Cerebellar nuclear complex (tissue), 1 donor: ENCODE measurements at places on chromosomes 3 and 15.
A peak's percentile ranks its signal among the peaks of the same experiment; 100 is the strongest.

DNA sequence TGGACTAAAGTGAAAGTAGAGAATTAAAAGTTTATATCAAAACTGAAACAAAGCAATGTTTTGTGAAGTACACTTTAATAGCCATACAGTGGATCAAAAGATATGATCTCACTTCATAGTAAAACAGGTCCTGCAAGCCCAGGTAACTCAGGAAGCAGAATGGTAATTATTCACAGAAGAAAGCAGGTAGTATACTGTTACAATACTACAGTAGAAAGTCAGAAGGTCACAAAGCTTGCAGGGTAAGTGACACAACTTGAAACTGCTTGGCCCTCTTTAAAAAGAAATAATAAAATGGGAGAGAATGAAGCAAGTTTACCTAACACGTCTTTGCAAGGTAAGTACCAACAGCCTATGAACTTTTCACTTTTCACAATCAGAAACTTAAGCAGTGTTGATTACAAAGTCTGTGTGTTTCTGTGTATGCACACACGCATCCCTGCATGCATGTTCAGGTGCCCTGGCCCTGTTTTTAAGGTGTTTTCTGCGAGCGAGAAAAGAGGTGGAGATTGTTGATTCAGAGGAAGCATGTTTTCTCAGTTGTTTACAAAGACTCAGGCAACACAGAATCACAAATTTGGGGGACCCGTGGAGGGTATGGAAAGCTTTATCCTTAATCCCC is at the start of gene NAALADL2:
Gene NAALADL2, plus strand, starts transcription at position 221 of the 622 bp plus-strand sequence.
- no peak for DNase-seq

- no peak for DNase-seq
Observed at GRCh38 chr3:116288485-116288884, 156.8 kb downstream of the LSAMP start.

- DNase-seq = no peak
Observed at GRCh38 chr3:66629150-66629981, 128.5 kb upstream of the LRIG1 start.

- DNase-seq = no peak
Observed at GRCh38 chr15:62622775-62623174, 419.8 kb upstream of the TPM1 start.

- DNase-seq = no peak
Observed at GRCh38 chr15:81947548-81947947, 98.3 kb downstream of the MEX3B start.

- DNase-seq = no peak
Observed at GRCh38 chr15:96334705-96335410, 4.4 kb downstream of the NR2F2 start.

- DNase-seq = no peak
Observed at GRCh38 chr3:126349611-126350501, 7.4 kb downstream of the KLF15 start.

DNA sequence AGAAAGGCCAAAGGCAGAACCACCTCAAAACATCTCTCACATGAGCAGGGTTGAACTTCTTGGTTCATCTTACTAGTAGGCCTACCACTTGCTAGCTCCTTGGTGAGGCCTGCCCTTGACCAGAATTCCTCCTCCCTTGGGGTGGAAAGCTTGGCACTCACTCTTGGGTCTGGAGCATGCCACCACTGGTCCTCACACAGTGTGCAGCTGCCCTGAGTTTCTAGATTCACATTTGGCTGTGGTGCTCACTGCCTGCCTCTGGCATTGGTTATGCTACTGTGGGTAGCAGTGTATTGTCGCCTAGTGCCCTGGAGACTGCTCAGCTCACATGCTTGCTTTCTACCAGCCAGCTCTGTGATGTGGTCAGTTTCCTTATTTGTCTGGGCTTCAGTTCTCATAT is 23.7 kb downstream of the OXNAD1 start:
- DNase-seq = no peak

- no peak for DNase-seq
Observed at GRCh38 chr3:131602011-131602779, 99.4 kb upstream of the MRPL3 start.

GRCh38 chr3:47399016-47399415 is 18.2 kb downstream of the PTPN23 start:
- no peak for DNase-seq

DNA sequence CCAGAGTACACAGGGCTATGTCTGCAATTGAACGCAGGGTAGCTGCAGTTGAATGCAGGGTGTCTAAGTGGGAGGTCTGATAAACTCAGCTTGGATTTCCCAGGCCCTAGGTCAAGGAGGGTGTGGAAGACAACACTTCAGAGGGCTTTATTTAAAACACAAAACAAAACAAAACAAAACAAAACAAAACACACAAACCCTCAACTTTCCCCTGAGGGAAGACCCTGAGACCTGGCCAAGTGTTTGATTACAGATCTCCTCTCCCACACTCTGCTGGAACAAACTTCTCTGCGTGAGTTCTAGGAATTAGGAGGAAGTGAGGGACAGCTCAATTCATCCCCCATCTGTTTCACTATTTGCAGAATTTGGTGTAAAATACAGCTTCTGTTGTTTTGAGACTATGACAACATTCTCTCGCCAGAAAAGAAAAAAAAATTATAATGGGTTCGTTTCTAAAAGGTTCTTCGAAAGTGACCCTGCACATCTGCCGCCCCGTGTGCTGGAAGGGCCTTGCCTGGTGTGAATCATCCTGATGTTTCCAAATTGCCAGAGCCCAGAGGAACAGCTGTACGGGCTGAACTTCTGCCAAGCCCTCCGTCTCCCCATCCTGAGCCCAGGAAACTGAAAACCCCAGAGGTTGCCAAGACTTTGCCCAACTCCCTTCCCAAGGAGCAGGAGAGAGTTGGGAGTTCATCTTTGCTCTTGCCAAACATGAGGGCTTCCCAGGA is 73.3 kb upstream of the RAD18 start:
- no peak for DNase-seq

- DNase-seq = no peak
Observed at GRCh38 chr3:69433121-69433968, 47.5 kb upstream of the FRMD4B start.

DNA sequence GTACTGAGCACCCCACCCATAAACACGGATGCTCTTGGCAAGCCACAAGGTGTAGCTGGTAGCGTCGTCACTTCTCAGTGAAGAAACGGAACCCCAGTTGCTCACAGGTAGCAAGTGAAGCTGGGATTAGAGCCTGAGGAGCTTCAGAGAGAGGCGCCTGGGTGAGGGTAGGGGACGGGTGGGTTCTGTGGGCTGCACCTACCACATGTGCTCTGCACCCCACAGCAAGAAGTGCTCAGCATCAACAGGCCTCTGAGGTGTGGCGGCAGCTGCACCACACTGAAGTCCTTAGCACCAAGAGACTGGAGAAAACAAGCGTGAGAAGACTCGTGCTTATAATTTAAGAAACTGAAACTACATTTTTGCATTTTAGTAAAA is 9.8 kb downstream of the MAP6D1 start:
- no peak for DNase-seq

- DNase-seq = no peak
Observed at GRCh38 chr3:197367081-197367780, 68.8 kb upstream of the DLG1 start.

DNA sequence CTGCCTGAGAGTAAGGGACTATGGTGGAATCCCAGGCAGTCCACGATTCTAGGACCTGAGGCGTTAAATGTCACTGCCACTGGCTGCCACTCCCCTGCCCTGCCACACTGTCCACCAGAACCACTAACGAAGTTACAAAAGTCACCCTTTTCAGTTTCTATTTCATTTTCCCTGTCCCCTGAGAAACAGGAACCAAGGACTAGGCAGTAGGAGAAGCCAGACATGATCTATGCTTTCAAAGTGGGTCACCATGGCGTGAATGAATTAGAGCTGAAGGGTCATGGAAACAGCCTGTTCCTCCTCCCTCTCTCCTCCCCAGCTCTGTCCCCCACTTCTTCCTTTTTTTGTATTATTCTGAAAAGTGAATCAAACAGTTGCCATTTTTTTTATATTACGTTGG is 9.1 kb upstream of the ADPRH start:
- DNase-seq = no peak

GRCh38 chr15:74053941-74054529 is 28.3 kb downstream of the GOLGA6A start:
- no peak for DNase-seq

DNA sequence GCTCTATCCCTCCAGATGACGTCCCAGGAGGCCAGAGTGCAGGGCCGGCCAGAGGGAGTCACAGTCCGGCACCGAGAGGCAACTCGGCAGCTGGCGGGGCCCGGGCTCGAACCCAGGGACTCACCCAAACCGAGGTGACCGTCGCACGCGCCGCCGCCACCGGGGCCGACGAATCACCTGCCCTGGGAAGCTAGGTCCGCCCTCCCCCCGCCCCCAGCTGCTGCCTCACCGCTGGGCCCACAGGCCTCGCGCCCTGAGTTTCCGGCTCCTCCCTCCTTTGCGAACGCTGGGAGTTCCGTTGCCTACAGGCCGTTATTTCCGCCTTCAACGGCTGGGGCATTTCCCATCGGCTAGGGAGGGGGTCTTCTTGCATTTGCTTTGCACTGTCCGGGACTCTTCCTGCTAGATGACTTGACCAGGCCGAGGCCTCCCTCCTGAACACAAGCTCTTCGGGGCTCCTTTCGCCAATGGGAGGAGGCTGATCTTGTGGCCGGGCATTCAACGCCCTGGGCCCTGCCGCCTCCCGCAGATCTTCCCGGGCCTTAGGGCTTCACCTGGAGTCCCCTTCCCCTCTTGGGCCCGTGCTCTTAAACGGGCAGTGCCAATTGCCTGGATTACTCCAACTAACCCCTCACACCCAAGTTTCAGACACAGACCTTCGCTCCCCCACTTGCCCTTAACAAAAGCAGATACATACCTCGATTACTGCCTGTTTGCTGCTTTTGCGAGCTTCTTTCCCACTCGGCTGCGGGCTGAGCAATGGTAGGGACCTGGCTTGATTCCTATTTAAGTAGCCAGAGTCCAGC is at the start of gene SNUPN:
Gene SNUPN, minus strand, starts transcription at position 184 of the 806 bp plus-strand sequence. CDS start 4,674 bp downstream, outside the sequence.
- DNase-seq = peak; percentile 62

GRCh38 chr15:29818141-29818540 is 4.1 kb downstream of the TJP1 start:
- DNase-seq = no peak

- DNase-seq = no peak
Observed at GRCh38 chr3:169923831-169924230, 12.5 kb downstream of the SAMD7 start.

DNA sequence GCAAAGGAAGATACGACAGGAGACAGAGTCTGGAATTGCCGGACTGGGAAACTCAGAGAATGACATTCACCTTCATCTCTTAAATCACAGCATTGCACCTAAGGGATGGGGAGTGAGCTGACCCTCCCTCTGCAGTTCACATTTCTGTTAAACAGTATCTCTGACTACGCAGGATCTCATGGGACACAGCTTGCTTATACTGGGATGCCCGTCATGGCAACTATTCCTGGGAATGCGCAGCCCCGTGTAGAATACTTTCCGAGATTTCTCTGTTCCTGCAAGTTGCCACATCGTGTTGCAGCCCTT is 232.5 kb upstream of the HES1 start:
- DNase-seq = no peak

DNA sequence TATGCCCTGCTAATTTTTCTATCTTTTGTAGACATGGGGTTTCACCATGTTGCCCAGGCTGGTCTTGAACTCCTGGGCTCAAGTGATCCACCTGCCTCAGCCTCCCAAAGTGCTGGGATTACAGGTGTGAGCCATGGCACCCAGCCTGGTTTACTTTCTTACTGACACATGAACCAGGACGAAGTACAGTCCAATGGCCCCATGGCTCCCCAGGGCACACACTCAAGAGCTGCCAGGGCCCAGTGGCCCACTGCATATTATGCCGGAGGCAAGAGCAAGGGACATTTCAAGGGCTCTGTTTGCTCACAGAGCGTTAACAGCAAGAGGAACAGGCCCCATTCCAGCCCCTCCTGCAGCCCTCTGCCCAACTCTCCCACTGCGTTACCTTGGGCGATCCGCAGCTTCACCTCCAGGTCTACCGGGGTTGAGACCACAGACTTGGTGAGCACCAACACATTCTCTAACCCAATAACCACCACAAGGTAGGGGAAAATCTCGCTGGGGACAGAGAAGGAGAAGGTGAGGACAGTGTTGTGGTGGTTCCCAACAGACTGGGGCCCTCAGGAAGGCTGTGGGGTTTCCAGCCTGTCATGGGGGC is 42.8 kb downstream of the PTPN23 start:
- DNase-seq = no peak

DNA sequence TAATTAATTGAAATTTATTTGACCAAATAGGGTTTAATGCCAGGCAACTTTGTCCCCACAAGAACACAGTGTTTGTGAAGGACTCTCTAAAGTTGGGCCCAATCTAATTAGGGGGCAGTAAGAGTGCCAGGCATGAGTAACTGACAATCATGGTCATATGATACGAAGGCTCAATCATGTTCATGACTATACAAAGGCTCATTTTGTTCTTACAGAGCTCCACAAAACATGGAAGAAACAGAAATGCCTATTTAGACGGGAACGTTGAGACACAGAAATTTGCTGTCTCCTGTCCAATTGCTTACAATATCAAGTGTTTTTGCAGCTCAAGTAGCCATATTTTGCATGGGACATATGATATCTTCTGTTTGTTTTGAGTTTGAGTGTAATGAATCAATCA is 391.1 kb downstream of the SI start:
- DNase-seq = no peak

DNA sequence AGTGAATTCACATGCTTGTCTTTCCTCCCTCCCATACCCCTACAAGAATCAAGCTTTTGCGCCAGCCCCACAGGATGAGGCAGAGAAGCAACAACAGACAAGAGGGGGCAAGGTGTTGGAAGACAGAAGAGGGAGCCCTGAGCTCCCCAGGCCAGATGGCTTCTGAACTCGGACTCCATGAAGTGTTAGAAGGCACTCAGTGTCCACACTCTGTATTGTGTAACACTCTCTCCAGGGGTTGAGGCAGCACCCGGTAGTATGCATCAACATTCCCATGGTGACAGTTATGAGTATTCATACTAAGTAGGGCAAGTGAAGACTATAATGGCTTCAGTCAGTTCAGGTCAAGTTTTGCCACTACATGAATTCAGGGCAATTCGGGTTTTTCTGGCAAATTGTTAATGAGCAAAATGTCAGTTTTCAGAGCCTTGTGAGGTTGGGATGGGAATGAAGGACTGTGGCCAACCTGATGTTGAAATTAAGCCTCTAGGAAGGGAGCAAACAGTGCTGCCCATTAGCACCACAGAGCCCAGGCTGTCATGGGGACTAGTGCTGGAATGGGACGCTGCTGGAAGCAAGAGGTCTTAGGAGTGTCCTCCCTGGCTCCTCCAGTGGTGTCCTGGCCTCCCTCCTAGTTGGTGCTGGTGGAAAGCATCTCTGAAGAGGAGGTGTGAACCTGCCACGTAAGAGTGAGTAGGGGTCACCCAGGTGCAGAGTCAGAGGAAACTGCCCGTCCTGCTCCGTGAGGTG is 79.4 kb downstream of the KLF15 start:
- DNase-seq = no peak

- DNase-seq = no peak
Observed at GRCh38 chr3:194005930-194006501, 129.9 kb upstream of the HES1 start.

DNA sequence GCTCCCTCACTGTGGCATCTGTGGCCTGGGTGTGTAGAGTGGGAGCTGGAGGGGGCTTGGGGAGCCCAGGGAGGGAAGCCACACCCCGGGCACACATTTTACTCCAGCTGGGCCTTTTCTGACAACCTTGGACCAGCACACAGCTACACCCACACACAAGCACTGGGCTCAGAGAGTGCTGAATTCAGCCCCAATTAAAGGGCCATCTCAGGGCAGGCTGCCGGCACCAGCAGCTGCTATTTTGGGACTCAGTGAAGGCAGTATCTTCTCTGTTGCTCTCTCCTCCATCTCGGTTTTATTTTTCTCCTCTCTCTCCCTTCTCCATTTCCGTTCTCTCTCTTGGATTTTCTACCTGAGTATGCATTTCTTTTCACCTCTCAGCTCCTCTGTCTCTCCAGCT is 19.1 kb upstream of the TBC1D21 start:
- DNase-seq = no peak

- DNase-seq = no peak
Observed at GRCh38 chr3:21528291-21528995, 222.6 kb downstream of the ZNF385D start.
